ENCODE measurements at places on chromosomes 7 and 10. TPM values are rescaled to one million over a fixed set of nuclear protein-coding genes. Genes with fewer than 3 reads are reported as not detected.

The KNDC1 gene
- total RNA-seq: 9.3 TPM

The PLEKHS1 gene
- total RNA-seq: not detected

The EBLN1 gene
- total RNA-seq: not detected

The LRRC61 gene
- total RNA-seq: 46.1 TPM

The GDF2 gene
- not detected for total RNA-seq

The MSMB gene
- not detected for total RNA-seq

The MKX gene
- 1.1 TPM for total RNA-seq

The ADCY1 gene
- total RNA-seq: 8.0 TPM

The HMX3 gene
- not detected for total RNA-seq

The SNCG gene
- total RNA-seq: 15.1 TPM

The ASB10 gene
- not detected for total RNA-seq

The MKI67 gene
- 1.9 TPM for total RNA-seq

The FBXO24 gene
- total RNA-seq: 0.13 TPM

The VSTM4 gene
- total RNA-seq: 174 TPM

The NRCAM gene
- total RNA-seq: 13.6 TPM

The TMEM140 gene
- total RNA-seq: 15.0 TPM

The WEE2 gene
- not detected for total RNA-seq

The MYO1G gene
- 1.2 TPM for total RNA-seq

The COL17A1 gene
- 0.49 TPM for total RNA-seq

- DNase-seq: no peak
These were observed 280.1 kb downstream of the GATA3 start for GRCh38 chr10:8334631-8335030.

DNA sequence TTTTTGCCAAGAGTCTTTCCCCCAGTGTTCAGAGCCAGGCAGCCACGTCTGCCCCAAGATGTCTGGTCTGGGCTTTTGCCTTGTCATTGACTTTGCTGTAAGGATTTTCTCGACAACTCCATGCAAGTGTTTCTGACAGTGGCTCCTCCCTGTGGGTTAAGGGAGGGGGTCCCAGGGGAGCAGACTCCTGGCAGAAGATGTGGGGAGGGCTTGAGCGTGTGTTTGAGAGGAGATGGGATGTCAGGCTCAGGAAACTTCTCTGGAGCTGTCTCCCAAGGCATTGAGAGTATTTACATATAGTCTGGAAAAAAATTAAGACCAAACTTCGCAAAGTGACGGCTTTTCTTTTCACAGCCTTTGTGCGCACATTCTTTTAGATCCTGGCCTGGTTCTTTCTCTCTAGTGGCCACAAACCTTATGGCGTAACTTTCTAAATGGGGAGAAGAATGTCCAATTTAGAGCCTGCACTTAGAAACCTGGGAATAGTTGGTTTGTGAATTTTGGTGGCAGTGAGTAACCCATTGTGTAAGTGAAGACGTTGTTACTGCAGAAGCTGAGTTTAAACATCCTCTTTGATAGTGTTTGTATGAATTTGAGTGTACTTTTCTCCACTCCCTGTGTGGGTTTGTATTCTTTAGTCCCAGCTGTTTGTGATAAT lies 201.5 kb downstream of the LRMDA start:
- no peak for DNase-seq

- DNase-seq: no peak
These were observed 34.3 kb upstream of the PHF14 start for GRCh38 chr7:10939237-10939910.

- DNase-seq: no peak
These were observed 182.0 kb downstream of the REEP3 start for GRCh38 chr10:63703113-63703670.

GRCh38 chr7:149882248-149883047 lies 8.7 kb downstream of the ATP6V0E2 start:
- DNase-seq: no peak

- no peak for DNase-seq
These were observed 39.0 kb downstream of the SVIL start for GRCh38 chr10:29595636-29596225.

- no peak for DNase-seq
These were observed 65.0 kb upstream of the PFKP start for GRCh38 chr10:3002304-3002703.

DNA sequence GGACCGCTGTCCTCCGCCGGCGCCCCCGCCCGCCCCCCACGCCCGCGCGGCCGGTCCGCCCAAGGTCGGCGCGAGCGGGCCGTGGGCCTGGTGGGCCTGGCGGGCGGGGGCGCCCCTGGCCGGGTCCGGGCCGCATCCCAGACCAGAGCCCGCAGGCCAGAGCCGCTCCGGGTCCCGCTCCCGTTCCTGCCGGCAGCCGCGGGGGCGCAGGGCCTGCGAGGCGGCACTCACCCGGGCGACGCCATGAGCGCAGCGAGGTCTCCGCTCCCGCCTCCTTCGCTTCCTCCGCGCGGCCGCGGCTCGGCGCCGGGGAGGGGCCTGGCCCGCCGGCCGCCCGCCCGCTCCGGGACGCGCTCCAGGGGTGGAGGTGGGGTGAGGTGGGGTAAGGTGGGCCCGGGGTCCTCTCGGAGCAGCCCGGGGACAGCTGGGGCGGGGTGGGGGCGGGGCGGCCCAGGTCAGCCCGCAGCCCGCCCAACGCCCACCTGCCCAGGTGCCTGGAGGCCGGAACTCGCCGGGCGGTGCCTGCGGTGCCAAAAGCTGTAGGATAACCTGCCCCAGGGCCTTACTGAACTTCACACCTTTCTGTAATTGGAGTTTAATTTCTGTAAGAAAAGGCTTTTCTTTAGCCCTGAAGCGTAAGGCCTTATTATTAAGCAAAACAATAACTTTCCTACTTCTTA lies at the start of gene URGCP:
Gene URGCP, minus strand, starts transcription at position 266 of the 680 bp plus-strand sequence. Its CDS starts 21 bp downstream, at position 245.
- DNase-seq: peak; percentile 53

DNA sequence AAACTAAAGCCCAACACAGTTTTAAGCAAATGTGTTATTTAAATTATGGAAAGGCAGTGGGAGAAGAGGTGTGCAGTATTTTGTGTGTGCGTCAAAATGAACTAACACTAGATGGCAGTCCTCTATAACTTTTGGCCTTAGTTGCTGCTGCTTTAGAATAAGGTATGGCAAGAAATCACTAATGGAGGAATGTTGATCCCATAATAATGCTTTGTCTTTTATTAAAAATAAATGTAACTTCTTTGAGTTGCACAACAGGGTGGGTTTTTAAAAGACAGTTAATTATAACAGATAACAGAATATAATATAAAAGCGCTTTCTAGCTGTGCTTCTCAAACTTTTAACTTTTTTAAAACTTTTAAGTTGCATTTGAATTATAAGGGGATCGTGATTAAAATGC lies 56.4 kb downstream of the BBS9 start:
- no peak for DNase-seq

DNA sequence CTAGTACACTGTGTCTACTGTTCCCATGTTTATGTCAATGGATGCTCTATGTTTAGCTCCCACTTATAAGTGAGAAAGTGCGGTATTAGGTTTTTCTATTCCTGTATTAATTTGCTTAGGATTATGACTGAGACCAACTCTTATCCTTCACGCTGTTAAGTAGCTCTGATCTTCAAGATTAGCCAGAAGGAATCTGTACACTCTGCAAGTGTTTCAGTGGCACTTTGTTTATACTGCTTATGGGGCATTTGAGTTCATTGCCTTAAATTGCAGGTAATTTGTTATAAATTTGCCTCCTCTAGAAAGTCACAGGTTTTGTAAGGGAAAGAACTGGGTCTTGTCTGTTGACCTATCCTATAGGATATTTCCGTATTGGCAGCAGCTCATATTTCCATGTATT lies 6.4 kb upstream of the ACSM6 start:
- DNase-seq: no peak

DNA sequence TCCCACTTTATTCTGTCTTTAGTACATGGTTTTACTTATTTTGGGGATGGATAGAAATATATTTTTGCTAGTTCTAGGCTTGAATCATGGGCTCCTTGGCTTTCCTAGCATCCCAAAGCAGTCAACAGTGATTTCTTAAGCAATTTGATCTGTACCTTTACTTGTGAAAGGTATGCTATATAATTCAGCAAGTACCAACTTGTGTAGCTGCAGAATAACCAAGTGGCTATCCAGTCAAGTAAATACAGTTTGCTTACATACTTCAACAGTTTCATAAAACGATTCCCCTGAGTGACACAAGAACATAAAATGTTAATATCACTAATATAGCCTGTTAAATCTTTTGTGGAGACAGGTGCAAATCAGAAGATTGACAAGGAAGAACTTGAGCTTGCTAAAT lies 67.2 kb downstream of the PODXL start:
- DNase-seq: no peak

- no peak for DNase-seq
These were observed 210.7 kb upstream of the MDFIC start for GRCh38 chr7:114711241-114711640.

- no peak for DNase-seq
These were observed 158.3 kb downstream of the EGFR start for GRCh38 chr7:55177068-55177530.

- DNase-seq: no peak
These were observed 42.9 kb downstream of the BLNK start for GRCh38 chr10:96228408-96228994.

DNA sequence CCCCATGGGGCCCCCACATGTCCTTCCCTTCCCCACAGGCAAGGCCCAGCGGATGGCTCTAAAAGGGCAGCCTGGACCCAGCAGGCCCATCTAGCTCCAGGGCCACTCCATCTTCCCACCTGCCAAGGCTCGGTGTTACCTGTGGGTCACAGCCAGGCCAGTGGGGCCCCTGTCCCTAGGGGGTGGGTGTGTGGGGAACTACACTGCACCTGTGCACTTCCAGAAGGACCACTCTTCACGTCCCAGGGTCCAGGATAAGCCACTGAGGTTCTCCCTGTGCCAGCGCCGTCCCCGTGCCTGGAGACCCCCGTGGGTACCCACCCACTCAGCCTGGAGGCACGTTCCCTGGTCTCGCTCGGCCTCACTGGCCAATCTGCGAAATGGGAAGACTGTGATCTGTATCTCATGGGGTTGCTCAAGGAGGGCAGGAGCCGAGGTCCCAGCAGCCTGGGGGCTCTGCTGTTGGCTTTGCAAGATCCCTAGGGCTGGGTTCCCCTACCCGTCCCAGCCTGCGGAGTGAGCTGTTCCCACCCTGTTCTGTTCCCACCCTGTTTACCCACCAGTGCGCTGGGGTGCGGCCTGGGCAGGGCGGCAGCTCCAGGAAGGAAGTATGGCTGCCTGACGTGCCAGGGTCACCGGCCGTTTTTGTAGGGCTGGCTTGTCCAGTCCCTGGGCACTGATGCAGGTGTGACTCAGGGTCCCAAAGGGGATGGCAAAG lies 4.6 kb downstream of the PWWP2B start:
- peak; percentile 4 for DNase-seq

GRCh38 chr10:130300608-130301020 lies 164.4 kb downstream of the GLRX3 start:
- peak; percentile 55 for DNase-seq

DNA sequence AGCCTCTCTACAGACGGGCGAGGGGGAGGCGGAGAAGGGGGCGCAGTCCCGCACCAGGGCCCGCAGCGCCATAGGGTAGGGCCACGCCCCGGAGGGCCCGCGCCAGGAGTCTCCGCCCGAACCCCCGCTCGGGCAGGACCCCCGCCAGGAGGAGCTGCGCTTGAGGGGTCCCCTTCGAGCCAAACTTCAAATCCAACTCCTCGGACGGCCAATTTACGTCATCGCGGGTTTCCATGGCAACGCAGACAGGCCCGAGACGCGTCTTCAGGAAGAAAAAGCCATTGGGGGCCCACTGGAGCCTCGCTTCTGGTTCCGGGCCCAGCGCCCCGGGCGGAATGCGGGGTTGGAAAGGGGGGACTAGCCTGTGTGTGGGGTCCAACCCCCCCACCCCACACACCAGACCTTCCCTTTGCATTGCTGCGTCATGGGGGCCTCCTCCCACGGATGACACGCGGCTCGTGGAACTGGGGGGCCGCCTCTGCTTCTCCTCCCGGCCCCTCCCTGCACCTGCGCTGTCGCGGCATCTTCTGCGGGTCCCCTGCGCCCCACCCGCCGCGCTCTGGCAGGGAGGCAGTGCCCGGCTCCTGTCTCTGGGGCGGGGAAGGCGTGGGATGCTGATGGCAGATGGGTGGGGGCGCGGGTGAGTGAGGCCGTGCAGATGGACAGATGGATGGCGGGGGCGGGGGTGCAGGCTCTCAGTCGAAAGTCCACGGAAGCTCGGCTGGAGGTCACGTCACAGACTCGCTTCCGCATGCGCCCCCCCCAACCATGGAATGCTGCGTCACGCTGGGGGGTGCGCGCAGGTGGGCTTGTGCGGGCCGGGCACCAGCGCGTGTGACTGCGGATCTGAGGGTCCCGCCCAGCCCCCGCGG lies 1.2 kb downstream of the CALY start:
- DNase-seq: peak; percentile 55

- no peak for DNase-seq
These were observed 20.6 kb upstream of the PDCD4 start for GRCh38 chr10:110851020-110851612.

DNA sequence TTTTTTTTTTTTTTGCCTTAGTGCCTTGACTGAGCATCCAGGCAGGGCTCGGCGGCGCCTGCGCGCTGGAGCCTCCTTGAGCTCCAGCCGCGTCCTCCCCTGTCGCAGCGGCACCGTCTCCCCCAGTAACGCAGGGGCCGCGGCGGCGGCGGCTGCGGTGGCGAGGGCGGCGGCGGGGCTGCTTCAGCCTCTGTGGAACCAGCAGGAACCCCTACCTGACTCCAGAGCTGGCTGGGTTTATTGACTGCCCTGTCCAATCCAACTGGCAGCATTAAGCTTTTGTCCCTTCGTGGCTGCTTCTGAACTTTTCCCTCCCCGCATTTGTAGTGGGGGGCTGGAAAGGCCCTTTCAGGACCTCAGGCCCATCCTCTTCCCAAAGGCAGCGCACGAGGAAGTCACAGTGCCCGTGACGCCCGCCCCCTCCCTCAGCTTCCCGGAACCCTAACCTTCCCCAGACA lies at the start of gene GPR85:
Gene GPR85, minus strand, starts transcription at position 397 of the 458 bp plus-strand sequence. CDS start 2,106 bp downstream, outside the sequence.
- peak; percentile 48 for DNase-seq

GRCh38 chr7:107506674-107507339 lies 37.0 kb downstream of the GPR22 start:
- no peak for DNase-seq

DNA sequence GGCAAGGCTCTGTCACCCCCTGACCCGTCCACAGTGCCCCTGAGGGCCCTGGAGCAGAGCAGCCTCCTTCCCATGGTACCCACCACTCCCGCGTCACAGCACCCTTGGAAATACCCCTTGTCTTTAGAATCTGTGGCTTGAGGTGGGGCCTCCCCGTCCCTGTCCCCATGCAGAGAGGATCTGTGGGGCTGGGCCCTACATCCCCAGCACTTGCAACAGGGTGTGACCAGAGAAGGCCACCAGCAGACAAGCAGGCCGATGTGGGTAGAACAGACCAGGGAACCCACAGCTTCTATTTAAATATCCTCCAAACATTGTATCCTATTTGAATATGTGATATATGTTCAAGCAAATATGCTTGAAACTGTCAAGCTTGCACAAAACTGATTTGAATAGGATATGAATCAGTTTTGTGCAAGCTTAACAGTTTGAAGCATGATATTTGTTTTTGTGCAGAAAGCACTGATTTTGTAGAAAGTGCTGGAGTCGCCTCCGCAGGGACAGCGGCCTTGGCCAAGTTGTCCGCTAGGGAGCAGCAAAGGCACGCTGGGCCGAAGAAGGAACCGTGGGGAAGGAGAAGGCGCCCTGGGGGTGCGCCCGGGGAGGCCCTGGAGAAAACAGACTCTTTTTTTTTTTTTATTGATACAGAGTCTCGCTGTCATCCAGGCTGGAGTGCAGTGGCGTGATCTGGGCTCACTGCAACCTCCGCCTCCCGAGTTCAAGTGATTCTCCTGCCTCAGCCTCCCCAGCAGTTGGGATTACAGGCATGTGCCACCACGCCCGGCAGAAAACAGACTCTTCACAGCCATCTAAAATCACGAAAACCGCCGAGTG lies 2.2 kb downstream of the CFAP46 start:
- DNase-seq: no peak

Data from thyroid gland (tissue), 4 donors.